ENCODE measurements at places on chromosomes 4 and X.

GRCh38 chr4:101020956-101021355 lies 326.4 kb downstream of the PPP3CA start:
- DNase-seq: no peak

DNA sequence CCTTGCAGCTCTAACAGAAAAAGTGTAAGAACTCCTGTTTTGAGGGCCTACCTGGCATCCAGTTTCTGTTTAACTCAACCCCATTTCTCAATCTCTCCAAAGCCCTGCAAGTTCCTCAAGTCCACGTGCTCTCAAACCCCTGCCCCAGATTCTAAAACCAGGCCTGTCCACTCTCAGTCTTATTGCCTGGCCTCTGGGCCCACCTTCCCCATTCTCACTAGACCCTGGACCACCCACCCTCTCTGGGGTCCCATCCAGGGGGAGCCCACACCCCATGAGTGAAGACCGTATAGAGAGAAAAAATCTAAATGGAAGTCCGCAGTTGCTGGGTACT lies 58.3 kb downstream of the TLR10 start:
- no peak for DNase-seq

DNA sequence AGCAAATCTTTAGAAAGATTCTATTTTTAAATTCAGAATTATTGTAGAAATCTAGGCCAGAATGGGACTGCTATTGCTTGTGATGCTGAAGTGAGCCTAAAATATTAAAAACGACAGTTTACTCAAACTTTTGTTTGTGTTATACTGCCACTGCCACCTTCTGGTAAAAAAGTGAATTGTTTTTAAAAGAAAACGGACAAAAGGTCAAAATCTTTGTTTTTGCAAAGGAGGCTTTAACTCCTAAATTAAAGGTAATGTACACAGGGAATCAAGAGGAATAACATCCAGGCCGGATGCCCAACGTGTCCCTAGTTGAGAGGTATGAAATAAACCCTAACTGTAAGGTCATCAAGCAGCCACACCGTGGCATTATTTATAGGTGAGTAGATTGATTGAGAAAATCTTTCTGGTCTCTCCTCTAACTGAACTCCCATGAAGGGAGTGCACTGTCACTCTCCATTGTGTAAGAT lies 338.3 kb upstream of the GALNT7 start:
- DNase-seq: no peak

GRCh38 chrX:43964936-43965335 lies 8.3 kb downstream of the NDP start:
- no peak for DNase-seq

- DNase-seq: no peak
Measured at GRCh38 chr4:165992283-165992682, 119.2 kb downstream of the TLL1 start.

DNA sequence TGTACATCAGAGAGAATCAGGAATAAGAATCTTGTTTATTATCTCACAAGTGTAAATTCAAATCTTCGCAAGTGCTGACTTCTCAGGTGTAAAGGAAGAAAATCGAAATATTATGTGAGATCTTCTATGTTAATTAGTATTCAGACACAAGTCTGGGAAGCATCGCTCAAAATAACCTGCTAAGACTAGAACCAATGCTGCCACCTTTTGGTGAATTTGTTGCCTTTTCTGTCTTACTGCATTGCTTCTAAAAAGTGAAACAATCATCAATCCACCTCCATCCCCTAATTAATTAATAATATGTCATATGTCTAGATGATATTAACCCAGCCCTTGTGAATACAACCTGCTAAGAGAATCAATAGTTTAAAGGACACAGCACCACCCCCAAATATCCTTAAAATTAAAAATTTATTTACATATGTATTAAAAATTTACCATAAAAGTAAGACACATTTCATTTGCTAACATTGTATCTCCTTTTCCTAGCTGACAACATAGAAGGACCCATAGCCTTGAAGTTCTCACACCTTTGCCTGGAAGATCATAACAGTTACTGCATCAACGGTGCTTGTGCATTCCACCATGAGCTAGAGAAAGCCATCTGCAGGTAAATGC lies 3.5 kb downstream of the EPGN start:
- DNase-seq: no peak

- no peak for DNase-seq
Measured at GRCh38 chr4:159250751-159251325, 148.0 kb downstream of the RAPGEF2 start.

GRCh38 chr4:55251342-55251741 lies 94.7 kb upstream of the SRD5A3 start:
- DNase-seq: no peak

GRCh38 chrX:116749943-116750342 lies 287.2 kb upstream of the CT83 start:
- no peak for DNase-seq

GRCh38 chrX:118286066-118286762 lies 59.7 kb upstream of the WDR44 start:
- DNase-seq: no peak

DNA sequence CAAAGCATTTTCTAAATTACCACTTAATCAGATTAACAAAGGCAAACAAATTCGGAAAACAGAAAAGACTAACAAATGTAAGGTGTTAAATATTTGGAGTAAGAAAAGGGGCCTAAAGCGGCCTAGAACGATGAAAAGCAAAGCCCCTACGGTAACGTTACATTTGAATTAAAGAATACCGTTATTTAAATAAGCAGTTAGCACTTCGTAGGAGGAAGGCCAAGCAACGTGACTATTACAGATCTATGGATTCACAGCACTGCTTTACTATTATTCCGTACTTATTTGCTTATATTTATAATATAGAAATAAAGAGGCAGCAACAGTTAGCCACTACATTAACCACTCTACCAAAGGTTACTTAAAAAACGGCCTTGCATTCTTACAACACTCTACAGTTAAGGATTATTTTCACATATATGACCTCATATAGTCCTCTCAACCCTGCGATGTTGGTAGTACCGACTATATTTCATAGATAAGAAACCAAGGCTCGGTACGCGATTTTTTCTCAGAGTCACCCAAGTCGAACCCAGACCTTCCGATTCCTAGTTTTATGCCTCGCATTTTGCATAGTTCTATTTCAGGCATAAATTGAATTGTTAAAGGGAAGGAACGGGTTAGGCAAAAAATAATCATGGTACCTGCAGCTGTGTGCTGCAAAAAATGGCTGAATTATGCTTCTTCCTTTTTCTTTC lies 2.9 kb downstream of the KLHL15 start:
- DNase-seq: no peak

GRCh38 chrX:12128017-12128416 lies 10.3 kb upstream of the FRMPD4 start:
- no peak for DNase-seq

- DNase-seq: no peak
Measured at GRCh38 chr4:64121803-64122202, 287.4 kb downstream of the TECRL start.
